ENCODE measurements at places on chromosomes 7 and 10.
A peak's percentile ranks its signal among the peaks of the same experiment; 100 is the strongest.

GRCh38 chr7:98816241-98816640 lies 53.6 kb downstream of the TMEM130 start:
- DNase-seq: no peak

DNA sequence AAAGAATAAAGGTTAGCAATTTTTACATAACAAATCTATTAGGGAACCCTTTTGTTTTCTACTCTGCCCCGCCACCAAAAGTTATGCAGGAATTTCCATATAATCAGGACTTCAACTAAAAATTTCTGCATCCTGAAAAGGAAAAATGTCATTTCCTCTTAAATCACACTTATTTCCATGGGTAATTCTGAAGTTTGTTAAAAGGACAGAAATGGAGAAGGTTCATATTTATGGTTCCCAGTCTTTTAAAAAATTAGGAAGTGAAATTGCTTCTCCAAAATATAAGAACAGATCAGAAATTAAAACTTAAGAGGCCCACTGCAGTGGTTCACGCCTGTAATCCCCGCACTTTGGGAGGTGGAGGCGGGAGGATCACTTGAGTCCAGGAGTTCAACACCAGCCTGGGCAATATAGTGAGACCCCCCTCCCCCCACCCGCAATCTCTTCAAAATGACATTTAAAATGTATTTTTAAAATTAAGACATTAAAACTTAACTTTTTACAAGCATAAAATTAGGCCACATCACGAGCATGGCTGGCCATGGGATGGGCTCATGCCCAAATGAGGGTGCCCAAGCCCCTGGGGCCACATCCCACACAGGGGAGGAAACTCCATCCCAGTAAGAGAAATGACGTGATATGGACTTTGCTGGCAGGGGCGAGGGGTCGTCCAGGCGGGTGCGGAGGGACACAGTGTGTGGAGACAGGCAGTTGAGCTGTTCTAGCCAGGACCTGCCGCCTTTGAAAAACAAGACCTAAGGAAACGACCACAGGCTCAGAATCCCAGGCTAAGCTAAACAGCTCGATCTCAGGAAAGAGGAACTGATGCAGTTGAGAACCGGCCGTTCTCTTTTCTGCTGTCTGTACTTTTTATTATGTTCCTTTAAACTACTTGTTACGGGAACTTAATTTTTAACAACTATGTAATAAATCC lies 51.3 kb upstream of the NFE2L3 start:
- no peak for DNase-seq

DNA sequence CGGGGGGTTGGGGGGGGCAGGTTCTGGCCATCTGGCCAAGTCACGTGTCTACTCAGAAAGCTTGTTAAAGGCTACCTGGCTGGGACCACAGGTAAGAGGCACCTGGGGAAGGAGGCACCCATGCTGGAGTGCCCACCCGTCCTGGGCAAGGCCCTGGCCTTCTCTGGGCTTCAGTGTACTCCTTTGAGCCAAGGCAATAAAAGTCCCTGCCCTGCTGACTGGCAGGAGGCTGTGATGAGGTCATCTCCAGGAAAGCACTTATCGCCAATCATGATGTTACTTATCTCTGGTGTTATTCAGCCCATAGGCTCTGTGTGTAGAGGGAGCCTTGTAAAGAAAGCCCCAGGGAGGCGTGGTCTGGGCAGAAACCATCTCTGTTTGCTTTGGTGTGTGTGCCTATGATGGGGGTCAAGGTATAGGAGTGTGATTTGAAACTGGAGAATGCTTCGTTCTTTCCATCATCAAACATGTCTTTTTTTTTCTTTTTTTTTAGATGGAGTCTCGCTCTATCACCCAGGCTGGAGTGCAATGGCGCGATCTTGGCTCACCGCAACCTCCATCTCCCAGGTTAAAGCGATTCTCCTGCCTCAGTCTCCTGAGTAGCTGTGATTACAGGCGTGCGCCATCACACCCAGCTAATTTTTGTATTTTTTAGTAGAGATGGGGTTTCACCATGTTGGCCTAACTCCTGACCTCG lies 2.5 kb upstream of the CLDN4 start:
- peak; percentile 68 for DNase-seq

- no peak for DNase-seq
Observed at GRCh38 chr10:3761021-3761686, 23.9 kb downstream of the KLF6 start.

DNA sequence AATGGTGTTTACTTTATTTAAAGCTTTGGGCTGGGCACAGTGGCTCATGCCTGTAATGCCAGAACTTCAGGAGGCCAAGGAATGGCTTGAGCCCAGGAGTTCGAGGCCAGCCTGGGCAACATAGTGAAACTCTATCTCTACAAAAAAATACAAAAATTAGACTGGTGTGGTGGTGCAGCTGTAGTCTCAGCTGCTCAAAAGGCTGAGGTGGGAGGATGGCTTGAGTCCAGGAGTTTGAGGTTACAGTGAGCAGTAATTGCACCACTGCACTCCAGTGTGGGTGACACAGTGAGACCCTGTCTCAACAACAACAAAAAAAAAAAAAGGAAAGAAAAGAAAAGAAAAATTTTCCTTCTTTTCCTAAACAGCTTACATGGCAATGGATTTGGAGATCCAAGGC lies 22.0 kb downstream of the SLC16A9 start:
- DNase-seq: no peak

- no peak for DNase-seq
Observed at GRCh38 chr10:219731-220472, 84.6 kb downstream of the ZMYND11 start.

DNA sequence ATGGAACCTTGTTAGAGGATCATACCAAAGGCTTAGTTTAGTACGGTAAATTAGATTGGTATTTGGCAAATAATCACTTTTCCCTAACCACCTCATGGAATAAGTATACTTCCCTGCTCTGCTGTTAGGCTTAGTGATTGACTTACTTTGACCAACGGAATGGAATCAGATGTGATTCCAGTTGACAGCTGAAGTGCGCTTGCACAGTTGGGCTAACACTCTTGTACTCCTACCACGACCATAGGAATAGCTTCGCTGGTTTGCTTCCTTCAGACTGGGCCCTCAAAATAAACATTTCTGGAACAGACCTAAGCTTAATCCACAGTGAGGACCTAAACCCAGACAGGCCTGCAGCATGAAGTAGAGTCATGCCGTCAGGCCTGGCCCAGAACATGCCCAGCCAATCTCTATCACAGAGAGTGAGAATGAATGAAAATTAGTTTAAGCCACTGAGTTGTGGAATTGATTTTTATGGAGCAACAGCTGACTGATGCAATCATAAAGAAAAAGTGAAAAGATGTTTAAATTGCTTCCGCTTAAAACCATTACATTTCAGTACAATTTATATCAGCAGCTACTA lies 122.3 kb downstream of the DOCK4 start:
- no peak for DNase-seq

DNA sequence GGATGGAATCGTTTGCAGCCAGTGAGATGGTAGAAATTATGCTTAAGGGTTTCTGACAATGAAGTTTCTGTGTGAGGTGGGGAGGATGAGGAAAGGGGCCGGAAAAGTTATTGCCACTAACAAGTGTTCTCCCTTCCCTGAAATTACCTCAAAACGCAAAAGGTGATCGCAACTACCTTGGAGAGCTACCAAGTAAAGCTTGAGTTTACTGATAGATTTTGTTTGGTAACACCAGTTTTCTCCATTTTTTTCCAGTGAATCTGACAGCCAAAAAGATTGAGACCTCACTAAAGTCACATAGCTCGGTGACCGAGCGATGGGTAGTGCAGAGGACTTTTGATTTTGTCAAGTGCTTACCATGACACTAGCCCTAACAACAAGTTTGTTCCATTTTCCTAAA lies 1.6 kb downstream of the SUV39H2 start:
- no peak for DNase-seq

DNA sequence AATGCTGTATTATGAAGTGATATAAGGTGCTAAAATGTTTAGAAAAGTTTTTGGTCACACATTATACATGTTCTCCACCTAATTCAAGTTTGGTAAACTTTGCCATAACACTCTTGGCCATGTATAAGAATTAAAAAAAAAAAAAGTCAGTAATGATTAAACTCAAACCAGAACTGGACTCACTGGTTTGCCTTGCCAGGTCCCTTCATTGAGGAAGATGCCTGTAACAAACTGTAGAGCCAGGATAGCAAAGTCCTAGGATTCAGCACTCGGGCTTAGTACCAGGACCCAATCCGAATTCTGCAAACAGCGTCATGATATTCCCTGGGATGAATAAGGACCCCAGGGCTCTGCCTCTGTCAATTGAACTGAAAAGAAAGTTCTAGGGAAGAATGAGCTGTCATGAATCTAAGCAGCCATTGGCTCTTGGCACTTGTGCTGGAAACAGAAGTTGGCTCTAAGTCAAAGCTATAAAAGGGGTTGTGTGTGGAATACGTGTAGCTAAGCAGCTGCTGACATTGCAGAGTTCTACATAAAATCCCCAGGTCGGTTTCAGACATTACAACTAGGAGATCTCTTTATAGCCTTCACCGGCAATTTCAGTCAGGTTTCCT lies 216.9 kb downstream of the C7orf25 start:
- DNase-seq: no peak

DNA sequence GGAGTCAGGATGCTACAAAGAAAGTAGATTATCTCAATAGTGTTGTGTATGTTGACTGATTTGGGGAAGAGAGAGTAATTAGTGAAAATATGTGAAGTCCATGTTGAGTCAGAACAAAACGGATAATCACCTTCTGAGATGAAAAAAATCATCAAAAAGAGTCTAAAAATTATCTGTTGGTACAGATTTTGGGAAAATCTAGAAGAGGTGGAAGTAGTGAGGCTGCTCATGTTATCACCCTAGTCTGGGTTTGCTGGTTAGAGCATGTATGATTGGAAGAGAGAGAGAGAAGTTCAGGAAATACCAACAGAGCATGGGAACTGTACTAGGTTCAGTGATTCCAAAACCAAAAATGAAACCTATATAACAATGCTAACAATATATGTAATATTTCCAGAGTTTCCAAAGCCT lies 12.3 kb downstream of the RPA3 start:
- DNase-seq: no peak

All from NCI-H2227 treated with DMSO at 0.1 percent for 48 hours (cell line).